Amygdala (tissue), 56 donors: ENCODE measurements at places on chromosomes 16 and 17.

DNA sequence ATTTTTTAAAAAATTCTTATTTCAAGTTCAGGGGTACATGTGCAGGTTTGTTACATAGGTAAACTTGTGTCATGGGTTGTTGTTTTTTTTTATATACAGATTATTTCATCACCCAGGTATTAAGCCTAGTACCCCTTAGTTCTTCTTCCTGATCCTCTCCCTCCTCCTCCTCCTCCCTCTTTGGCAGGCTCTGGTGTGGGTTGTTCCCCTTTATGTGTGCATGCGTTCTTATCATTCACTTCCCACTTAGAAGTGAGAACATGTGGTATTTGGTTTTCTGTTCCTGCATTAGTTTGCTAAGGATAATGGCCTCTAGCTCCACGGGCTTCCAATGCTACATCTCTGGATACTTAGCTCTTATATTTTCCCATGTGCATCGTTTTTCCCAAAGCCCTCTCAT, 404.4 kb downstream of the HAPSTR1 start:
- DNase-seq, result no peak

DNA sequence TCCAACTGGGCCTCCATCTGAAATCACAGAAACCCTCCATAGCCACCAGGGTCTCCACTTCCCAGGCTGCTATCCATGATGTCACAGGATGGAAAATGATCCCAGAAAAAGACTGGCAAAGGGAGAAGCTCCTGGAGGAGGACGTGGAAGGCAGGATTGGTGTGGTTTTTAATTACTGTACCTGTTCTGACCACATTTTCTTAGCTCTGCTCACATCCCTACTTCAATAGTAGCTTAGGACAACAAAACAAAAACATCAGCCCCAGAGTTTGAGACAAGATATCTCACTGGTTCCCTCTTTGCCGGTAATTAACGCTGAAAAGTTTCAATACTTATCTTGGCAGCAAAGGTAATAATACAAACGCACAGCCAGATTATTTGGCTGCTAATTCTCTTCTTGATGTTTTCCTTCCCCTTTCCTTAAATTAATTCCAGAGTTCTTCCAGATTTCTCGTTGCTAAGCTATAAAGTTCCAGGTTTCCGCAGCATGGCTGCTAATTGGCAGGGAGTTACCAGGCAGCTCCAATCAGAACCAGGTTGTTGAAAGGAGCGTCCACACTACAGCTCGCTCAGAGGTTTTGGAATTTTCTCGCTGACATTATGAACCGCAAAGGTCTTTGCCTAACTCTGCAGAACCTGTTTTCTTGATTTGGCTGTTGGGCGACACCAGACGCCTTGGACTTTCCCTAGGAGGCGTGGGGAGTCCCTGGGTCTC, 263.4 kb downstream of the MRTFB start:
- no peak for DNase-seq

DNA sequence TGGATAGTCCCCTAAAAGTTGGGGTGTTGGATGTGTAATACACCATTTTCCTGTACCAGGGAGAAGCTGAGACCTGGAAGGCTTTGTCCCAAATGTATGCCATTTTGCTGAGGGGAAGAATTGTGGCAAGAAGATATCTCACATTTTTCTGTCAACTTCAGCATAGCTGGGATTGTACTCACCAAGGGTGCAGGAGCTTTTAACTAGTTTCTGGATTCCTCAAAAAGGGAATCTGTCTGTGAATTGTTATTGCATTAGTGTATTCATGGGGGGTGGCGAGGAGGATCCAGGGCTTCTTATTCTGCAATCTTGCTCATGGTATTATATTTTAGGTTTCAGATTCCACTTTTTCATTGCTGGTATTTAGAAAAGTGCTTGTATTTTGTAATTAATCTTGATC, 208.2 kb upstream of the MYOCD start:
- no peak for DNase-seq

- DNase-seq, result no peak
These were observed 316.1 kb downstream of the PHKB start for GRCh38 chr16:47777220-47777619.

DNA sequence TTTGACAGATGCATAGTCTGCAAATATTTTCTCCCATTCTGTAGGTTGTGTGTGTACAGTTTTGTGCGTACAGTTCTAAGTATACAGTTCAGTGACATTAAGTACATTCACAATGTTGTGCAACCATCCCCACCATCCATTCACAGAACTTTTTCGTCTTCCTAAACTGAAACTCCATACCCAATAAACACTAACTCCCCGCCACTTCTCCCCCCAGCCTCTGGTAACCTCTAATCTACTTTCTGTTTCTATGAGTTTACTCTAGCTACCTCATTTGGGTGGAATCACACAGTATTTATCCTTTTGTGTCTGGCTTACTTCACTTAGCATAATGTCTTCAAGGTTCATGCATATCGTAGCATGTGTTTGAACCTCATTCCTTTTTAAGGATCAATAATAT, 14.3 kb downstream of the PIK3R5 start:
- no peak for DNase-seq

DNA sequence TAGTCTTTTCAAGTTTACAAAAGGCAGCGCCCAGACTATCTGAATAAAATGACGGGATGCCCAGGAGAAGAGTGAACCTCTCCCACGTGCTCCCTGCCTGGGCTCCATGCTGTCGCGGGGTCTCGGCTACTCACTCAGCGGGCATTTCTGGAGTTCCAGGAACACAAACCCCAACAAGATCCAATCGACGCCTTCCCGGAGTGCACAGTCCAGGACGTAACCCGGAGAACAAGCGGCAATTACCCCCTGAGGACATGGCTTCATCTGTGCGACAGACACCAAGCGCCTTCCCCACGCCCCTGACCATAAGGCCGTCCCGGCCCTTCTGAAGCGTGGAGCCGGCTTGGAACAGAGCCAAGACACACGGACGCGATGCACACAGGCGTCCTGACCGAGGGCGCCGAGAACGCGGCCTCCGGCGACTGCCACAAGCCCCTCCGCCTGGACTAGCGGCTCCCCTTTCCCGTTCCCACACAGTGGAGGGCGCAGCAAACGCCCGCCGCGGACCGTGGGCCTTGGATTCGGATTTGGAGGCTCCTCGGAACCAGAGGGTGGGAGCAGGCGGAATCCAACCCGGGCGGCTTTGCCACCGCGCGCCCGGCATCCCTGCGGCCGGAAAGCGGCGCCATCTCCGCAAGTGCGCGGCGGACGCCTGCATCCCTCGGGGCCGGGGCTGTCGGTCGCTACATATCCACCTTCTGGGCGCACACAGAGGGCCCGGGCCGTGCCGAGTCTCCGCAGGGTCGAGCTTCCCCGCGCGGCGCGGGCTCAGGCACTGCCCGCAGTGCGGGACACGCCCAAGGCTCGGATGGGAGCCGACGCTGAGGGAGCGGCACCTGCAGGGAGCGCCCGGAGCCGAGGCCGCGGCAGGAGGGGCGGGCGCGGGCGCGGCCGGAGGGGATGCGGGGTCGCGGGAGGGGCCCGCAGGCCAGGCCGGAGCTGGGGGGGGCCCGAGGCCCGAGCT, 725 bp downstream of the ABCA3 start:
- DNase-seq, result no peak

GRCh38 chr17:44910231-44911106, 4.8 kb downstream of the GFAP start:
- no peak for DNase-seq

GRCh38 chr16:66910175-66910940, 8.3 kb downstream of the CDH16 start:
- no peak for DNase-seq

DNA sequence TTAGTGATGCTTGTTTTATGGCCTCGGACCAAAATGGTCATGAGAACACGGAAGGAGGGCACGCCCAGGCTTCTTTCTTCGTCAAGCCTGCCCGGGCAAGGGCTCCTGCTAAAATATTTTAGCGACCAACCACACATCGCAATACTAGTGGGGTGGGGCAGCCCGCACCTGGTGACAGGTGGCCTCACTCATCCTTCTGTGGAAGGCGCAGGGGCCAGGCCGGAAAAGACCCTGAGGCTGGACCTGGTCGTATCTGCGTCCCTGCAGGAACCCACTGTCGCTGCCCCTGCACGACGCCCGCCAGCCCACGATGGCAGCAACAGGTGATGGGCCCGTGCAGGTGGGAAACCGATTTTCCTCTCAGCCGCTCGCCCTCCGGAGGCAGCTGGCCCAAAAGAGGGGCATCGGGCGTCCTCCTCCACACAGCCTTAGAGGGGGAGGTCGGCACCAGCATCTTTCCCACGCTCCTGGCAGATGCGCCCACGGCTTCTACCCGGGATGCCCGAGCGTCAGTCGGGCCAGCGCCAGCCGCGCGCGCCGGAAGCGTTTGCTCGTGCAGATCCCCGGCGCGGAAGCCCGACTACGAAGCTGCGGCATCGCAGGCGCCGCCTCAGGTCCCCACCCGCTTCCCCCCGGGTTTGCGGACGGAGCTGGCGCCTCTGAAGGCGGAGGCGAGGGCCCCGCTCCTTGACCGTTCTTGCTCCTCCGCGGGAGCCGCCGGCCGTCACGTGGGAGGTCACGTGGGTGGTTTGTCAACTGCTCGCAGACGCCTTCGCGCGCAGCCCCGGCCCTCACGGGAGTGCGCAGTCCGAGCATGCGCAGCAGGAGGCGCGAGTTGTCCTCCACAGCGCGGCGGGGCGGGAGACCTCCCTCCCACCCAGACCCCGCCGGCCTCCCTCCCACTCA, 22.8 kb upstream of the FOXK2 start:
- DNase-seq, result peak; percentile 61

DNA sequence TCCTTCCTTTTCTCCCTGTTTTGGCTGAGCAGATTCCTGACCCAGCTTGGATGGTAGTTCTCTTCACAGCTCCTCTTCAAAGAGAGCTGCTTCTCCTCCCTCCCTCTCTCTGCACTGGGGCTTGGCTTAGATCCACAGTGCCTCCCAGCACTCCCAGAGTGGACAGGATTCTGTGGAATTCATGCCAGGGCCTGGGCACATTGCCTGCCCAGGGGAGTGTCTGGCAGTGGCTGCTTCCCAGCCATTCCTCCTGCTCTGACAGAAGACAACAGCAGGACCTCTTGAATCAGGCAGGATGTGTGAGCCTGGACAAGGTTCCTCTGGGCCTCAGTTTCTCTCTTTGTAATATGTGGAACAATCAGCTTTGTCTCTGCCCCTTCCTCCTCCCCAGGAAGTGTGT, 4.5 kb upstream of the MMP28 start:
- DNase-seq, result peak; percentile 23

DNA sequence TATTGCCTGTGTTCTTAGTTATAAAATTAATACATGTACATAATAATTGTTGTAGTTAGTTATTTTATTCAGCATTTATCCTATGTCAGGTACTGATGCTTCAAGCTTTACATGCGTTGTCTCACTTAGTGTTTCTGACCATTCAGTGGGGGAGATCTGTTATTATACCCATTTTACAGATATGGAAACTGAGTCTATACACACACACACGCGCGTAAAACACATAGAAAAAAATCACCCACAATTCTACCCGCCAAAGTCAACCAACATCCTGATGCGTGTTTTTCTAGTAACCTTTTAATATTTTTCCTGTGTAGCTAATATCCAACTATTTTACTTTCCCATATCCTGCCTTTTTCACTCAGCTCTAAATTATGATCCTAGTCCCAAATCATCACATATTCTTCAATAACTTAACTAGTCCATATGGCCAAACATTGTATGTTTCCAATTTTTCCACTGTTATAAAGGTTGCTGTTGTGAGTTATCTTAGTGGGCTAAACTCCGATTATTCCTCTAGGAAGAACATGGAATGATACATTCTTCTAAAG, 48.4 kb downstream of the BMERB1 start:
- no peak for DNase-seq

GRCh38 chr16:63702981-63703590, 1418.8 kb downstream of the CDH11 start:
- no peak for DNase-seq

GRCh38 chr17:59752446-59752845, 45.0 kb downstream of the VMP1 start:
- no peak for DNase-seq

DNA sequence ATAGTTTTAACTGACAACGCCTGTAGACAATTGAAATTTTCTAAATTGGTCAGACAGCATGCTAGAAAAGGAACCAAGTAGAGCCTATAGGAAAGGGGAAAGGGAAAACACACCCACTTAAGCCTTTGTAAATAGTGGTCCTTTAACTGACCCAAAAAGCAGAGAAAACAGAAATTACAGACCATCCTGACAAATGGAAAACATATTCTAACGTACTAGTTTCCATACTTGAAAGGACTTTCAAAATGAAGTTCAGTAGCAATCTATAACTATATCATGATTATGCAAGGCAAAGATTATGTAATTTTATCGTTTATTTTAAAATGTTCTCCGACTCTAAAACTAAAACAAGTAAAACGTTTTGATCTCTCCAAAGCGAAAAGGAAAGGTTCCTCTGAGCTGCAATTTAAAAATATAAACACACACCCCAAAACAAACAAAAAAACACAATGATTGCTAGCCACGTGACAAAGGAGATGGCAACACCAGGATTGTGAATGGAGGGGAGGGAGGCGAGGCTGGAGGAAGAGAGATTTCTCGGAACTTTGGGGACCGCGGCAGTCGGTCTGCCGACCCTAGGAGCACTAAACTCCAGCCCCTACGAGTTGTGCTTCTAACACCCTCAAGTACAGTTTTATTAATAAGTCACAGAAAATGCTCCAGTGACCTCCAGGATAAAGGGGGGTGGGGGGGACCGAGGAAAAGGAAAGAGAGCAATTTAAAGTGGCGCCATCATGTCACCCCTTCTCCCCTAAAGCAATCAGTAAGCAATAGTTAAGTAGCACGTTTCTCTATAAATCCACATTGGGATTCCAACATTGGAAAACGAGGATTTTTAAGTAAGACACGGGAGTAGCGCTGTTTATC, 1.7 kb downstream of the KANSL1 start:
- no peak for DNase-seq

- DNase-seq, result no peak
These were observed 13.4 kb downstream of the RTN4RL1 start for GRCh38 chr17:2011411-2012371.

- no peak for DNase-seq
These were observed 681.4 kb downstream of the WWOX start for GRCh38 chr16:78780808-78781207.

- no peak for DNase-seq
These were observed 16.2 kb upstream of the KIFC3 start for GRCh38 chr16:57818377-57819064.

DNA sequence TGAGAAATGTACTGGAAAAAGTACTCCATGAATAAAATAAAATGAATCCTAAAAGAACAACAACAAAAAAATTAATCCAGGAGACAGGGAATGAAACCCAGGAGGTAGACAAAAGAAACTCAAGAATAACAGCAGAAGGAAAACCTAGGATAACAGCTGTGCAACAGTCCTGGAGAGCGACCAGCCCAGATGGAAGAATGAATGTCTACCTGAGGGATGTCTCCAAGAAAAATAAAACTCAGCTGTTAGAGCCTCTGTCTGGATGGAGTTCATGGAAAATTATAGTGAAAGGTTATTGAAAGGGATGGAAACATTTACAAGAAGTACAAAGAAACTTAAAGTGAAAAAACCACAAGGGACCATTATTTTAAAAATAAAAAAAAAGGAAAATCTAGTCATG, 135.8 kb upstream of the CA10 start:
- DNase-seq, result no peak

GRCh38 chr16:64196444-64196843, 925.4 kb downstream of the CDH11 start:
- DNase-seq, result no peak

- no peak for DNase-seq
These were observed 13.5 kb upstream of the PRKAR1A start for GRCh38 chr17:68498479-68499326.
